ENCODE measurements at places on chromosomes 13 and 19. TPM values are rescaled to one million over a fixed set of nuclear protein-coding genes. Genes with fewer than 3 reads are reported as not detected.

Gene ANGPTL4
- 2.2 TPM for total RNA-seq

Gene CATSPERD
- total RNA-seq: not detected

DNA sequence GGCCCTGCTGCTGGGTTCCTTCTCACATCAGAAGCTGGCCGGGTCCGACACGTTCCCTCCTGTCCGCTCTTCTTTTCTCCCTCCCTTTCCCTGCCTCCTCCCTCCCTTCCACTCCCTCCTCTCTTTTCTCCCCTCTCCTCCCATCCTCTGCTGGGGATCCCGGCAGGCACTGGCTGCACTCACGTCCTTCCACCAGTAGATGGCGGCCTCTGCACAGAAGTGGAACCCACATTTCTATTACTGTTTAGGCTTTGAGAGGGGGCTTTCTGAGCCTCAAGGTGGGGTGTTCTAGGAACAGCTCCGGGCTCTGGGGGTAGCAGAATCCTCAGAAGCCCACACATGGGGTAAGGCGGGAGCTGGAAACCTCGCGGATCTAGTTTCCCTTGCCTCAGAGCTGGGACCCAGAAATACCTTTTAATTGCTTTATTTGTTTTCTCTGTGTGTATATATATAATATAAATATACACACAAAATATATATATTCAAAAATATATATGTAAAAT, 294.2 kb downstream of the ZNF536 start:
- peak; percentile 69 for DNase-seq

GRCh38 chr13:49733181-49733951, 42.1 kb upstream of the EBPL start:
- peak; percentile 11 for DNase-seq

GRCh38 chr13:114124431-114124830, 8.0 kb downstream of the RASA3 start:
- DNase-seq: no peak
